ENCODE measurements at places on chromosomes 5 and 9.

- DNase-seq = no peak
These were observed 320.1 kb downstream of the ADGRV1 start for GRCh38 chr5:90878549-90879196.

DNA sequence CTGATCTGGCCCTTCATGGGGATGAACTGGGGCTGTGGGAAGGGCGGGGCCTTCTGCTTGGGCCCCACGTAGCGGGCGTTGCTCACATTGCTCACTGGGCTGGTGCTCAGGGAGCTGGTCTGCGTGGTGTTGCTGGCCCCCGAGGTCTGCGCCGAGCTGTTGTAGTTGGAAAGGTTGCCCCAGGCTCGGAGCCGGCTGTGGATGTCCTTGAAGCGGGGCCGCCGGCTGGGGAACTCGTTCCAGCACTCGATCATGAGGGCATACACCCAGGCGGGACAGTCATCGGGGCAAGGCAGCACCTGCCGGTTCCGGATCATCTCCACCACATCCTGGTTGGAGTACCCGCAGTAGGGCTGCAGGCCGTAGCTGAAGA is 226.0 kb downstream of the ROR2 start:
- no peak for DNase-seq

- DNase-seq = no peak
These were observed 66.4 kb downstream of the MACROH2A1 start for GRCh38 chr5:135332519-135333150.

- DNase-seq = peak; percentile 53
These were observed 222.6 kb downstream of the EBF1 start for GRCh38 chr5:158877124-158877581.

DNA sequence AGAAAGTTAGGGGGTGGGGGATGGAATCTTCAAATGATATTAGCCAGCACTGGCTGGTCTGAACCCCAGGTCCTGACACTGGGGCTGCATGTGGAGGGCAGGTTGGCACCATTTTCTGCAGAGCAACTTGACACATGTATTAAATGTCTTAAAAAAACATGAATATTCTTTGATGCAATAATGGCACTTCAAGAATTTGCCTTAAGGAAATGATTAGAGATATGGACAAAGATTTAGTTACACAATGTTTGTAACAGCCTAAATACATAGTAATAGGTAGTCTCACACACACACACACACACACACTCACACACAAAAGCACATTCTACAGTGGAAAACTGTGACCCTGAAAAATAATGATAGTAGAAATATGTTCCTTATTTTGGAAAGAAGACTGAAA is 3.6 kb downstream of the SVEP1 start:
- DNase-seq = no peak

DNA sequence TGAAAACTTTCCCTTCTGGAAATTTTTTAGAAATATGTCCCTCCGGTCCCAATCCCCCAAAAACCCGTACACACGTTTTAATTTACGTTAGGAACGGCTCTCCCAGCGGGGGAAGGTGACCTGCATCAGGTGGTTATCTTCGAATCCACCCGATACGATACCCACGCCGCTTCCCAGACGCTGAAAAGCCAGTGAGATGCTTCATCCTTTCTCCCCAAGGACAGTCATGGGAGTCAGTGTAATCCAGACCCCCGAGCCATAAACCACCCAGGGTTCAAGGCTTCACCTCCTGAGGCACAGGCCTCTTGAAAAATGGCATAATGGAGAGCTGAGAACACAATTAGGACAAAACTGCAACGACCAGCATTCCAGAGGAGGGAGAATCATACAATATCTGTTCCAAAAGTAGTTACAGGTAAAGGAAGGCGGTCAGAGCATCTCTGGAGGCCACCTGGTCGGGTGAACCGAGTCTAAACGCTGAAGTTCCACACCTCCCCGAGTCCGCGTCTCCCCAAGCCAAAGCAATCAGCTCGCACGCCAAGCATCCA is 857 bp downstream of the FAM169A start:
- DNase-seq = no peak

- no peak for DNase-seq
These were observed 98.2 kb upstream of the RPS23 start for GRCh38 chr5:82376307-82376706.

- no peak for DNase-seq
These were observed 161.1 kb downstream of the C5orf15 start for GRCh38 chr5:133807348-133807747.

GRCh38 chr5:79413112-79413511 is 100.8 kb downstream of the HOMER1 start:
- no peak for DNase-seq

GRCh38 chr5:93053825-93054224 is 527.2 kb downstream of the NR2F1-AS1 start:
- DNase-seq = no peak

DNA sequence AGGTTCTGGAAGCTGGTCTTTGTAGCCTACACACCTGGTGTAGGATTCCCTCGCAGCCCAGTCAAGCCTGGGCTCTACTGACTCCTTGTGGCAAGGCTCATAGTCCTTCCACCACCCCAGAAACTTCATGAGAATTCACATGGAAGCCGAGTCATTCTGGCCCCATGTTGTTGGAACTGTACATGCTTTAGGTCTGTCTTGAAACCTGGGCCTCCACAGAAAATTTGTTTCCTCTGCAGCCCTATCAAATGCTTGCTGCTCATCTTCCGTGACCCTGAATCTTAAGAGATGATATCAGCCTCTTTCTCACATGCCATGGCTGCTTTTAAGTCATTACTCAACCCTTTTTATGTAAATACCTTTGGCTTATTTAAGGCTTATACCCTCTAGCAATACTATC is 113.4 kb upstream of the GRHPR start:
- DNase-seq = no peak

- no peak for DNase-seq
These were observed 48.6 kb downstream of the COL15A1 start for GRCh38 chr9:98992107-98992884.

- no peak for DNase-seq
These were observed 67.0 kb downstream of the HAPLN1 start for GRCh38 chr5:83653669-83654068.

DNA sequence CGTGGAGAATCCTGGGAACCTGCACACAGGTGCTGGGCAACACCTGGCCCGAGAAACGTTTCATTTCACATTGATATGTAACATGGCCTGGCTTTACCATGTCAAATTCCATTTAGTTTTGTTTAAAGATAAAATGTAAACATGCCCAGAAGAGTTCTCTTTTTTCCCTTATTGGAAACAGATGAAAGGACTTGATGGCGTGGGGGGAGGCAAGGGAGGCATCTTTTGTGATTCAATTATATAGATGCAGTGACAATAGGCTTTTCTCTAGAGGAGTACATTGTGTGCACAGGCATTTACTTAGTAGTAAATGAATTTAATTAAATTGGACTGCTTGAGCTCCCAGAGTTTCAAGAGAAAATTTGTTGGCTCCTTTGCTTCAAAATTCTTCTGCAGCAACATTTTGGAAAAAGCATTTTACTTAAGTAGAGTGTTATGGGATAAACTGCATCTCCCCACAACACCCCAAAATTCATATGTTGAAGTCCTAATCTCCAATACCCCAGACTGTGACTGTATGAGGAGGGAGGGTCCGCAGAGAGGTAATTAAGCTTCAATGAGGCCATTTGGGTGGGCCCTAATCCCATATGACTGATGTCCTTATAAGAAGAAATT is 254.3 kb upstream of the NFIL3 start:
- DNase-seq = no peak

DNA sequence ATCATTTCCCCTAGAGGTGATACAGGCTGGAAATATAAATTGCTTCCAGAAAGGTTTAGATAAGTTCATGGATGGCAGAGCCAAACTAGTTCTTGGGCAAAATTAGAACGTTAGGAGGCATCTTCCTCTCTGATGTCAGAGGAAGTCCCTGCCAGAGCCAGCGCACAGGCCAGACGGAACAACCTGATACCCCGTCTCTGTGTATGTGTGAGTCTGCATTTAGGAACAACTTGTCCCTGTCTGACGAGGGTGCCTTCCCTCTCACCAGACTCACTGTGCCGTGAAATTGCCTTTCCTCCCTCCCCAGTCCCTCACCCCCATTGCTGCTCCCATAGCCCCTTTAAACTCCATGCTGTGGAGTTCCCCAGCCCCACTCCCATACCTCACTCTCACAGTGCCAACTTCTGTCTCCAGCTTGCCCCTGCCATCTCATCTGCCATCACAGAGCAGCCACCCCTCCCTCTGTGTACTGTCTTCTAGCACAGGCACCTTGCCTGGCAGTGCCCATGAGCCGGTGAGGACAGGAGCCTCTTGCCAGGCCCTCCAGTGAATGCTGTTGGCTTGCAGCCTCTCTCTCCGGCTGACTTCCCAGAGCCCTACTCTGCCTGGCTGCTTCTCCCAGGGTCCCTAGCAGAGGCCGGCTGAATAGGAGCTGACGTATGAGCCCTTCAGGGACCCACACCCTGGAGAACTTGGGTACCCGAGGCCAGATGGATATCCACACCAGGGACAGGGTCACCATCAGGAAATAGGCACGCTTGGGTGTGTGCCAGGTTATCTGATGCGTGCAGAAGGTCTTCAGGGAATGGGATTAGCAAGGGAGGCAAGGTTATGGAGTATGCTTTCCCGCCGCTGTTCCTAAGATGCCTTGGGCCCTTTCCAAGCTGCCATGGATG is 26.7 kb downstream of the UNC5A start:
- DNase-seq = no peak

DNA sequence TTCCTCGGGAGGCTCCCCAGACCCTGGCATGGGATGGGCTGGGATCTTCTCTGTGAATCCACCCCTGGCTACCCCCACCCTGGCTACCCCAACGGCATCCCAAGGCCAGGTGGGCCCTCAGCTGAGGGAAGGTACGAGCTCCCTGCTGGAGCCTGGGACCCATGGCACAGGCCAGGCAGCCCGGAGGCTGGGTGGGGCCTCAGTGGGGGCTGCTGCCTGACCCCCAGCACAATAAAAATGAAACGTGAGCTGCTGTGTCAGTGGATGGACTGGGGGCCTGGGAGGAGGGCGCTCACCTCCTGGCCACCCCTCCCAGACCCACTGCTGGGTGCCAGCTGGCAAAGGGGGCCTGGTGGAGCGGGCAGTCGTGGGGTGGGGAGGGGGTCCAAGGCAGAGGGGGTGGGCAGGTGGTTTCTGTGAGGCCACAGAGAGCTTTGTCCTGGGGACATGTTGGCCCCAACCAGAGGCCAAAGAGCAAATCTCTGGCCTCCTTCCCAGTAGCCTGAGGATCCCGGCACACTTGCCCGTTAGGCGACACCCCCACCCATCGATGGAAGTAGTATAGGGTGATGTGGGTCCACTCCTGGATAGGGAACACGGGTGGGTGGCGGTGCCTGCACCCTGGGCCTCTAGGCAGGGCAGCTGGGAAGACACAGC is 9.8 kb downstream of the EGFL7 start:
- DNase-seq = no peak

DNA sequence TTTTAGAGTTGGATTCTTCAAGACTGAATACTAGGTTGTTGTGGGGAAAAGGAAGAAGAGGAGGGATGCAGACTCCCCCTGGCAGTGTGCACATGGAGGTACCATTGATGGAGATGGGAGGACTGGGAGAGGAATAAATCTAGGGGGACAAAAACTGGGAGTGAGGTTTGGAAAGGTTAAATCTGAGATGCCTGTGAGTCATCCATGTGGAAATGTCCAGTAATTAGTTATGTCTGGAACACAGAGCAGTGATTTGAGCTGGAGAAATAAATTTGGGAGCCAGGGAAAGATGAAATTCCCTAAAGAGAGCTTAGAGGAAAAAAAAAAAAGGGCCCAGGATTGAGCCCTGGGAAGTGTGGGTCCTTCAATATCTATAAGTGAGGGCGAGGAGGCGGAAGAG is 8.0 kb upstream of the CCIN start:
- DNase-seq = no peak
